Naive thymus-derived CD4-positive, alpha-beta T cell (primary cell): ENCODE measurements at places on chromosomes 6 and 20. TPM values are rescaled to one million over a fixed set of nuclear protein-coding genes. Genes with fewer than 3 reads are reported as not detected.

- no peak for DNase-seq
Measured at GRCh38 chr20:8647961-8648441, 420.9 kb upstream of the PLCB4 start.

DNA sequence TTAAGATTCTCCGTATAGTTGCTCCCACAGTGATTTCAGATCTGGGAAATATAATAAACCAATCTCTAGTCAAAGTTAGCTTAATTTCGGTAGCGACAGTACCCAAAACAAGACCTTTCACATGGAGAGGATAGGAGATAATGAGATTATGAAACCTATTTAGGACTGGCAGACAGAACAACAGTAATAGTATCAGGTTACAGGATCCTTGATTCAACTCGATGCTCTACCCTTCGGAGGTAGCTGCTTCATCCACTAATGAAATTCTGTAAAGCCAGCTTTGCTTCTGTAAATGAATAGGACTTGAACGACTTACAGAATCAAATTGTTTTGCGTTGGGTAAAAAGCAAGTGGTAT is 534 bp upstream of the AKIRIN2 start:
- DNase-seq: no peak

GRCh38 chr6:98833307-98834059 is 891 bp upstream of the POU3F2 start:
- DNase-seq: peak; percentile 39

Gene RGS19
- total RNA-seq: 23.6 TPM

Gene SAMD5
- not detected in 2 replicates for total RNA-seq
